Activated T-cell treated with anti-CD3 and anti-CD28 coated beads, Interleukin-2, amount 50 U/mL, for 24 hours (primary cell): ENCODE measurements at places on chromosomes 13 and 19.

DNA sequence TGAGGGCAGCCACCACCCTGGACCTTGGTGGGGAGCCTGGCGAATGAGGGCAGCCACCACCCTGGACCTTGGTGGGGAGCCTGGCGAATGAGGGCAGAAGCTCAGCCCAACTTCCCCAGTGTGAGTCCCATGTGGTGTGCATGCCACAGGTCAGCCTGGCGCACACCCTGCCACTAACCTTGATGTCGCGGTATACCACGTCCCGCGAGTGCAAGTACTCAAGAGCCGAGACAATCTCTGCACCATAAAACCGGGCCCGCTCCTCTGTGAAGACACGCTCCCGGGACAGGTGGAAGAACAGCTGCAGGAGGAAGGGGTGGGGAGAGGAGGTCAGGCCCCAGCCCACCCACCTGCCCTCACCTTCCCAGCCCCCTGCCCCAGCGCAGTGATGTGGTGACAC, 11.3 kb upstream of the CCNP start:
- no peak for DNase-seq

DNA sequence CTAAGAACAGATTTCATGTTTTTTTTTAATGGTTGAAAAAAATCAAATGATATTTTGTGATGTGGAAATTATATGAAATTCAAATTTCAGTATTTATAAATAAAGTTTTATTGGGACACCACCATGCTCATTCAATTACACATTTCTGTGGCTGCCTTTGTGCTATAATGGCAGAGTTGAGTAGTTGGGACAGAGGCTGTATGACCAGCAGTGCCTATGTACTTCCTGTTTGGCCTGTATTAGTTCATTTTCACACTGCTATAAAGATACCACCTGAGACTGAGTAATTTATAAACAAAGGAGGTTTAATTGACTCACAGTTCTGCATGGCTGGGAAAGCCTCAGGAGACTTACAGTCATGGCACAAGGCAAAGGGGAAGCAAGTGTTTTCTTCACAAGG, 33.6 kb downstream of the AKAP11 start:
- DNase-seq, result no peak

GRCh38 chr19:16330806-16331690, 6.4 kb downstream of the KLF2 start:
- DNase-seq, result no peak

- no peak for DNase-seq
These were observed 43.1 kb downstream of the PCCA start for GRCh38 chr13:100131863-100132574.
